Vagina (tissue), 2 donors: ENCODE measurements at places on chromosomes 16 and 17.

DNA sequence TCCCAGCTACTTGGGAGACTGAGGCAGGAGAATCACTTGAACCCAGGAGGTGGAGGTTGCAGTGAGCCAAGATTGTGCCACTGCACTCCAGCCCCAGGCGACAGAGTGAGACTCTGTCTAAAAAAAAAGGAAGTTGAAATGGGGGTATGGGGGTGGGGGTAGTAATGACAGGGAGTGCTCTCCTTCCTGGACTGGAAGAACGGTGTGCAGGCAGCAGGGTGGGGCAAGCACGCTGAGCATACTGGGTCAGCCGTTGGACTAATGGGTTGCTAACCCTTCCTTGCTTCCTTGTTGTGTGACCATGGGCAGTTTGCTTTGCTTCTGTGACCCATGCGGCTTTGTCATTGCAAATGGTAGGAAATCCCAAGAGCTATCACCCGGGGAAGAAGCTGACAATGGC lies 16.5 kb downstream of the KATNIP start:
- H3K4me3 ChIP-seq: no peak overlapping the region
- H3K27me3 ChIP-seq: no peaks in the 10 kb centered on the region
- DNase-seq: no peak
- H3K4me1 ChIP-seq: peaks cover under 1% of the 10 kb centered on the region

- no peak for DNase-seq
- H3K4me3 ChIP-seq: no peak overlapping the region
- no peaks in the 10 kb centered on the region for H3K4me1 ChIP-seq
- H3K27me3 ChIP-seq: no peaks in the 10 kb centered on the region
These were observed 10.9 kb upstream of the TMEM98 start for GRCh38 chr17:32917081-32917480.

- DNase-seq: no peak
- no peak overlapping the region for H3K4me3 ChIP-seq
- no peaks in the 10 kb centered on the region for H3K4me1 ChIP-seq
- no peaks in the 10 kb centered on the region for H3K36me3 ChIP-seq
- no peaks in the 10 kb centered on the region for H3K27me3 ChIP-seq
- no peak overlapping the region for H3K27ac ChIP-seq
These were observed 12.2 kb downstream of the ADAP2 start for GRCh38 chr17:30933966-30934365.

GRCh38 chr16:7511549-7512260 lies 179.1 kb downstream of the RBFOX1 start:
- no peak overlapping the region for H3K27ac ChIP-seq
- H3K4me3 ChIP-seq: no peak overlapping the region
- no peak for DNase-seq
- no peaks in the 10 kb centered on the region for H3K4me1 ChIP-seq

GRCh38 chr16:20865420-20866131 lies 34.6 kb downstream of the DCUN1D3 start:
- no peak overlapping the region for H3K4me3 ChIP-seq
- no peaks in the 10 kb centered on the region for H3K36me3 ChIP-seq
